CD4-positive, alpha-beta T cell treated with Interleukin-6 at 100 ng/mL for 8 hours (primary cell): ENCODE measurements at places on chromosomes 7 and 10.

DNA sequence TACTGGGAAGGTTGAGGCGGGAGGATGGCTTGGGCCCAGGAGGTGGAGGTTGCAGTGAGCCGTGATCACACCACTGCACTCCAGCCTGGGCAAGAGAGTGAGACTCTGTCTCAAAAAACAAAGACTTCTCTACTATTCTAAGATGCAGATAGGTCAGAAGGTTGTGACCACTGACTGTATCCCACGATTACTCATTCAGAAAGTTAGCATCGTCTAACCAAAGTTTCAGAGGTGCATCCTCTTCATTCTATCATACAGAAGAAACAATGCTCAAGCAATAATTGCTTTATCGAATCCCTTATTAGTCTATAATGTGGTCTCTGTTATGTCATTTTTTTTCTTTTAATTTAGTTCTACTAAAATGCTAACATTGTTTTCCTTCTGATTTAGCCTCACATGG, 348.7 kb upstream of the LRGUK start:
- no peak for DNase-seq

GRCh38 chr7:20079080-20079479, 138.1 kb downstream of the MACC1 start:
- no peak for DNase-seq

DNA sequence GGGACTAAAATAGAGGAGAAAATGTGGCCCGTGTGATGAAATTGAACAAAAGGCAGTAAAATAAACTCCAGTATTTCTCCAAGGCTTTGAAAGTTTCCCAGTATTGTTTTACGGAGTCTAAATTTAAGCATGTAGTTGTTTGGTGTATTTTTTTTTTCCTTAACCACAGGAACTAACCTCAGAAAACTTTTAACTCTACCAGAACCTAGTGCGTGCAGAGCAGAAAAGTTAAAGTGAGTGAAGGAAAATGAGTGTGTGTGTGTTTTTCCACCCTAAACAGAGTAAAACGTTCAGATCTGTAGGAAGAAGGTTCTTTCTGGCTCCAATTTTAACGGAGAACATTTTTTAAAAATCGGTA, 812 bp downstream of the PROSER2 start:
- no peak for DNase-seq

GRCh38 chr10:95289003-95289920, 1.5 kb downstream of the PDLIM1 start:
- DNase-seq, result no peak

DNA sequence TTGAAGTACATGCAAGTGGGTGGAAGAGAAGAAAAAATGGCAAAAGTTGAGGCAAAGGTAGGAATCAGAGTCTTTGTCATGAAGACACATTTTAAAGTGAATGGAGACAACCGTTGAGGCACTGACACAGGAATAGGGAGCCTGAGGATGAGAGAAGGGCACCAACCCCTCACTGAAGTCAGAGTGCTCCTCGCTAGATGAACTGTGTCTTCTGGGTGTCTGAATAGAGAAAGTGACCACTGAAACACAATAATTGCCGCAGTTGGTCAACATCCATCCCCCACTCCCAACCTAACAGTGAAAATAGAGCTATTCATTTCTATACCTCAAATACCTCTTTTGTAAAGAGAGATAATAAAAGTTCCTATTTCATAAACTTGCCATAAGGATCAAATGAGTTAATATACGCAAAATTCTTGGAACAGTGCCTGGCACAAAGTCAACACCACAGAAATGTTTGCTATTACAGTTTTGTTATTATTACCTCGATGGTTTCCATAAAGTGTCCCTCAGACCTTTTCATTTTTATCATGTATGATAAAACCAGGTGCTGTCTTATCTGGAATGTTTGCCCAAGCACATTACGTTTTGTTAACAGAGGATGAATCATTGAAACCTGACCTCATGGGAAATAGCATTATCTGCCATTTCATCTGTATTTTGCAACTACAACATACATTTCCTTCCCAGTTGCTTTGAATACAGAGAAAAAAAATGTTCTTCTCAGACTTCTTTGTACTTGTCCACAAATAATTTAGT, 61.8 kb upstream of the SP4 start:
- DNase-seq, result no peak

- DNase-seq, result no peak
Observed at GRCh38 chr7:157293413-157293788, 43.4 kb upstream of the DNAJB6 start.

DNA sequence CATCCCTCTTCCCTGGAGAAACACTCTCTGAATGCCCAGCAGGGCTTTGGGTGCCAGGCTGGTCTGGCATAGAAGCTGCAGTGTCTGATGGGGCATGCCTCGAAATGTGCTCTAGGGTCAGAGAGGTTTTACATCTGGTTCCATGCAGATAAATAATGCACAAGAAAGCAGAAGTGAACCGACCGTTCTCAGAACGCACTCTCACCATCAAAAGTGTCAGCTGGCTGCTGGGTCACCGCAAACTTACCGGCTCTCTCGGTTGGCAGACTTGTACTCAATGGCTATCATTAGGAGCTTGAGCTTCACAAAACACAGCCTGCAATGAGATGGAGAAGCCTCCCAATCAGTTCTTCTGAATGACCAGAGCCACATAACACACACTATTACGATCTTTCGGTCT, 610.0 kb downstream of the KCNMA1 start:
- no peak for DNase-seq

- no peak for DNase-seq
Observed at GRCh38 chr7:158955932-158956804, 99.8 kb downstream of the DYNC2I1 start.

- DNase-seq, result no peak
Observed at GRCh38 chr10:128526791-128527375, 400.7 kb upstream of the MKI67 start.

DNA sequence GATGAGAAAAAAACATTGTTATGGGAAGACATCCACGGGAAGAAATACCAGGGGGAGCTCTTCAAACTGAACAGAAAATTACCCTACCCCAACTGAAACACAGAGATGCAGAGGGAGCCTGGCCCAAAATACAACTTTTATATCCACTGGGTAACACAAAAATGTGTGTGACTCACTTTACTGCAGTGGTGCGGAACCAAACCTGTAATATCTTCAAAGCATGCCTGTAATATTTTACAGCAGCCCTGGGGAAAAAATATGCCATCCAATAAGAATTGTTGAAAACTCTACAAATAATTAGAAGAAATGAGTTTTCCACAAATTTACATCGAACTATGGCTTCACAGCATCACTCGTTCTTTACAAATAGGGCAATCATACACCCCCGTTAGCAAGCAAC, 49.8 kb upstream of the SRRM3 start:
- DNase-seq, result no peak

DNA sequence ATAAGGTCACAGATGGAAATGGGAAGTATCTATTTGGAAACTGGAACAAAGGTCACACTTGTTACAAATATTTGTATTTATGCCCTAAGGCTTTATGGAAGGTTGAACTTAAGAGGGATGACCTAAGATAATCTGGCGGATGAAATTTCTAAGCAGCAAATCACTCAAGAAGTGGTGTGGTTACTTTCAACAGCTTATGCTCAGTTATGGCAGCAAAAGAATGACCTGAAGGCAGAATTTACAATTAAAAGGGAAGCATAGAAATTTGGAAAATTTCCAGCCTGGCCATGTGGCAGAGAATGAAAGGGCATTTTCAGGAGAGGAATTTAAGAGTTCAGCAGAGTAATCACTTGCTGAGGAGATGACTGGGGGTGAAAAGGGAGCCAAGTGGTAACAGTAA, 95.8 kb upstream of the TNS3 start:
- no peak for DNase-seq

GRCh38 chr10:30413996-30414576, 19.9 kb upstream of the MAP3K8 start:
- peak; percentile 49 for DNase-seq

GRCh38 chr10:21715531-21716195, 181.6 kb downstream of the MLLT10 start:
- DNase-seq, result no peak

DNA sequence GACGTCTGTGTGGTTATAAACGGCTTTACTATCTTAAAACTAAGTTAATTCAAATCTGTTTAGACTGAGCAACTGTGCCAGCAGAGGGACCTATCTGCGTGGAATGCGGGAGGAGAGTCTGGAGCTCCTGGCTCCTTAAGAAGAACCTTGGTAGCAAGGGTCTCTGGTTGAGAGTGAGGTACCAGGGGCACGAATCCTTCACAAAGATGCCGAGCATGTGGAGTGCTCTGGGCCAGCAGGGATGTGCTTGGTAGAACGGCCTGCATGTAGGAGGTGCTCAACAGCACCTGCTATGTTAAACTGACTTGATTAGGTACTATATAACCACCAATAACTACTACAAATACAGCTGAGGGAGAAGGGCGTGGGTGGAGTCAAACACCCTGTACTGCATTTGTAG, 102.6 kb downstream of the VIPR2 start:
- no peak for DNase-seq

DNA sequence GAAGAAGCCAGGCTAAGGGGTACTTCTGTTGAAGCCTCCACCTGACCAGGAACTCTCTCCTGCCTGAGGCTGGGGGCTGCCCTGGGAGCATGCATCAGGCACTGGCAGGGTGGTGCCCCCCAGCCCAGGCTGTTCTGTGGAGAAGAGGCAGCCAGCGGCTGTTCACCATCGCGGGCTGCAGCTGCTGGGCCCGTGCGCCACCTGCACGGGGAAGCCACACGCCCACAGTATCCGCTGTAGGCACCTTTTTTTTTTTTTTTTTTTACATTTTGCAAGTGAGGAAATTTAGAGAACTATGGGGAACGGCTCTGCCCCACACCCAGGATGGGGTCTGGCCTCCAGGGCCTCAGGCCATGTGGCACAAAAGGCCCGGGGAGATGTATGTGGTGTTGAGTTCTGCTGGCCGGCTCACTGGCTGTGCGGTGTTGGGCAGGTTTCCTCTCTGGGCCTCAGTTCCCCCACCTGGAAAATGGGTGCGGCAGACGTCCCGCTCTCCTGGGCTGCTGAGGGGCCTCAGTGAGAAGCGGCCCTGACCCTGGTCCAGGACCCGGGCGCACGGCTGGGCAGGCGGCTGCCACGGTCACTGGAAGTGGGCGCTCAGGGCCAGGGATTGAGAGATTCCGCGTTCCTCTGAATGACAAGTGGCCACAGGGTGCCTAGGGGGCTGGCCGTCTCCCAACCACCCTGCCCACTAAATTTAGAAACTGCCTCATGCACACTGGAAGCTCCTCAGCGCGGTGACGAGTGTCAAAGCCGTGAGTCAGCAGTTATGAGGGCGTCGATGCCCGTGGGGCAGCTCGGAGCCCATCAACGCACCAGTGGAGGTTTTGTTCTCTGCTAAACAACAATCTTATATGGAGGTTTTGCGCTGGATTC, 8.8 kb upstream of the INTS1 start:
- peak; percentile 65 for DNase-seq

DNA sequence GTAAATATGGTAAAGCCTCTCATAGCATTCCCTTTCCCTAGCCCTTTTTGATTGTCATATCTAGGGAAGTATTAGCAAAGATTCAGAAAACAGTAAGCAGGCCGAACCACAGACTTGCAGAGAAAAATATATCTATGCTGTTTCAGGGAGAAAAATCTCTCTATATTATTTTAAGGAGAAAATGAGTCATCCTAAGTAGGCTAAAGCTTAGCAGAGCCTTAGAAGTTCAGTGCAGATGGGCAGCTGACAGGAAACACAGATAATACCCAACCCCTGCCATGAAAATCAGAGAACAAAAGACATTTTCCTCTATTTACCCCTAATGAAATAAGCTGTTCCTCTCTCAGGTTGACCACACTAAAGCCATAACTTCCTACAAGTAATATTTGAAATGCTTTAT, 16.5 kb downstream of the C1QL3 start:
- DNase-seq, result no peak

- no peak for DNase-seq
Observed at GRCh38 chr7:21142081-21142480, 285.8 kb upstream of the SP4 start.

DNA sequence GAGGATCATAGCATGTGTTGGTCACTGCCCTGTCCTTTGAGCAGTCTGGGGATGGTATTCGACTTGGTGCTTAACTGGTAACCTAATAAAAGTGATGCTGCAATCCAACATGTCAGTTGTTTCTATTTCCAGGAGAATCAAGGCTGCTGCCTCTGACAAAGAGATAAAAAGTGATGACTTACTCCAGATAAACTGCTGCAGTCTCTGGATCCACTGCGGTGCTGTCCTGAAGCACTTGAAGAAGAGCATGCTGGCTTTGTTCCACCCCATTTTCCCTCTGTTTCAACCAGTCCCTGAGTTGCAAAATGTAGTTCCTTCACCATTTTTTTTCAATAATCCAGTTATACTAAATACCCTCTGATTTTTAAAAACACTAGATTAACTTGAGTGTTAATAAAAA, 403.5 kb upstream of the ANKRD30A start:
- DNase-seq, result no peak

DNA sequence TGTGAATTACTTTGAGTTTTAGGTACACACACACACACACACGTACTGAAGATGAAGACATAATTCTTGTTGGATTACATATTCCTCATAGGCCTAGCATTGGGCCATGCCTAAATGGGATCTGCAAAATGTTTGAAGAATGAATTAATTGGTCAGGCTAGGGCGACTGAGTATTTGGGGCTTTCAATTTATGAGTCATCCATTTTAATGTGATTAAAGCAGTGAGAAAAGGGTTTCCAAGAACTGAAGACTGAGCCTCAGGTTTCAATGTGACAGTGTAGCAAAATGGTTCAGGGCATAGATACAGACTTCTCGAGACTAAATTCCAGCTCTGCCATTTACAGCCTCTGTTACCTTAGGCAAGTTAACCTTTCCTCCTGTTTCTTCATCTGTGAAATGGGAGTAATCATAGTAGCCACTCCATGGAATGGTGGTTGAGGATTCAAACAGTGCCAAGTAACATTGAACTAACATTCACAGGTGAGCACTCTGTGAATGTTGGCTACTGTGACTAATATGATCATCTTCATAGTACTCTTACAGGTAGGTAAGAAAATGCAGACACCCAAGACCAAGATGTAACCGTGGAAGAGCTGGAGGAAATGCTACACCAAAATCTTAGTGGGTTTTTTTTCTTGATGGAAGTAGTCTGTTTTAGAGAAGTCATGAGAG, 7.6 kb downstream of the BPGM start:
- DNase-seq, result no peak

DNA sequence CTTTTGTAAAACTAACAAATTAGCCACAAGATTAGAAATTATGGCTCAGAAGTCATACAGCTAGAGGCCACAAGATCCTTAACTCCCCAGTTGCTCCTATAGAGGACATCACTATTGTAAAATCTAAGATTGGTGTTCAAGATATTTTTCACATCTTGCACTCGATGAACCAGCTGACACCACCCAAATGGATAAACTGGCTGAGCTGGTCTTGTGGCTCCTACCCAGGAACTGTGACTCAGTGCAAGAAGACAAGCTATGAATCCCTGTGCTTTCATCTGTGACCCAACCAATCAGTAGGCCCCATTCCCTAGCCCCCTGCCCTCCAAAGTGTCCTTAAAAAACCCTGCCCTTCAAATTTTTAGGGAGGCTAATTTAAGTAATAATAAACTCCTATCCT, 27.9 kb upstream of the R3HCC1L start:
- no peak for DNase-seq

- DNase-seq, result no peak
Observed at GRCh38 chr7:31553661-31554081, 39.8 kb downstream of the ITPRID1 start.

- DNase-seq, result no peak
Observed at GRCh38 chr7:18647582-18647981, 152.0 kb downstream of the HDAC9 start.
